ENCODE measurements at places on chromosomes 5 and 9.

DNA sequence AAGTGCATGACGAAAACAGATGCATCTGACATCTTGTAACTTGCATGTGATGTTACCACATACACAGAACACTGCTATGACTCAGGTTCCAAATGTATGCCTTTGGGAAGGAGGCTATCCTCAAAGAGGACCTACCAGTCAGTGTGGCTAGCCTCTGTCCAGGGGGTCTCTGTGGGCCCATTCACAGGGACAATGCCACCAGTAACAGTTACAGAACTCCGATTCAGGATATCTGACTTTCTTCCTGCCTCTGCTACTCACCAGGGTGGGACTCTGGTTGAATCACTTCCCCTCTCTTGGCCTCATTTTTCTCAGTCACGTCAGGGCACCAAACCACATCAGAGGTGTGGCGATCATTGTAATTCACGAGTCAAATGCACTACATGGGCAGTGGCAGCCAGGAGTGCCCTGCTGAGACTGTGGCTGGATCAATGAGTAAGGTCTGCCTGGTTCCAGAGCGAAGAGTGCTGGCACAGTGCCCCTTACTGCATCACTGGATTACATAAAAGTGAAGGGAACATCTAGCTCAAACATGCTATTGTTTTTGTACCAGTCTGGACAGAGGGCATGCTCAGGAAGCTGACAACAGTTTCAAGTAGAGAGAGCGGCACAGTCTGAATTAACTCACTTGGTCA lies 13.2 kb downstream of the ATOX1 start:
- no peak for DNase-seq

DNA sequence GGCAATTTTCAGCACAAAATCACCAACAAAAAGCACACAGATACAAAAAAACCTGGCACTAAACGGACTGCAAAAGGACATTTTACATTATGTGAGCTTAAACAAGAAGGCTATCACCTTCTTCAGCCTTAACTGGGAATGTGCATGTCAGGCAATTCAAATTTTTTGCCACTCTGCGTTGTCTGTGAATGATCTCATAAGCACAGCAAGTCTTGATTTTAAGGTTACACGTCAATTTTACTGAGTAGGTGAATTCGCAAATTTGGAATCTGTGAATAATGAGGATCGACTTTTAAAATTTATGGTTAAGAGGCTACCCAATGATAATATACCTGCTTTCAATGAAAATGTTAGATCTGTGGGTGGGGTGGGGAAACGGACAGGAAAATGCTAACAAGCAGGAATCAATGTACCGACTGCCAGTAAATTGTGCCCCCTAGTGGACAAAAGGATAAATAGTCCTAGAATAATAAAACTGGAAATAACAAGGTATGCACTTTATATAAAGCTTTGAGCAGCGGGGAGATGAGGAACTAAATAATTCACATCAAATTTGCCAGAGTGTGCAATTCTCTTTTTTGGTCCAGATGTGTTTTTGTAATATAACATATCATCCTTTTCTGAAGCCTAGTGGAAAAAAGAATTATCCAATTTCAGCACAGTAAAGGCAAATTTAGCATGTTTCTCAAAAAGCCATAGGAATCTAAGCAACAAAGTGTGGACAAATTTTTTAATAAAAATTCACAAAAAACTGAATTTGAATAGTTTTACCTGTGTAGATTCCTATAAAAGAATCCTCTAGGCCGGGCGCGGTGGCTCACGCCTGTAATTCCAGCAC lies 20.5 kb downstream of the EQTN start:
- no peak for DNase-seq

GRCh38 chr9:133726401-133727276 lies 11.5 kb downstream of the SARDH start:
- DNase-seq = no peak

GRCh38 chr5:91240175-91240574 lies 142.9 kb downstream of the ARRDC3 start:
- no peak for DNase-seq

- DNase-seq = no peak
Measured at GRCh38 chr5:154647761-154648145, 107.4 kb upstream of the LARP1 start.

DNA sequence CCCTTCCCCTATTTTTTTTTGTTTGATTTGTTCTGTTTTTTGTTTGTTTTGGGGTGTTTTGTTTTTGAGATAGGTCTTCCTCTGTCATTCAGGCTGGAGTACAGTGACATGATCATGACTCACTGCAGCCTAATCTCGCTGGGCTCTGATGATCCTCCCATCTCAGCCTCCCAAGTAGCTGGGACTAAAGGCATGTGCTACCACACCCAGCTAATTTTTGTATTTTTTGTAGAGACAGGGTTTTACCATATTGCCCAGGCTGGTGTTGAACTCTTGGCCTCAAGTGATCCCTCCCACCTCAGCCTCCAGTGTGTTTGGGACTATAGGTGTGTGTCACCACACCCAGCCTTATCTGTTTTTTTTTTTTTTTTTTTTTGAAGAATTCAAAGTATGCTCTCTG lies 605.4 kb downstream of the DNAH5 start:
- DNase-seq = no peak

DNA sequence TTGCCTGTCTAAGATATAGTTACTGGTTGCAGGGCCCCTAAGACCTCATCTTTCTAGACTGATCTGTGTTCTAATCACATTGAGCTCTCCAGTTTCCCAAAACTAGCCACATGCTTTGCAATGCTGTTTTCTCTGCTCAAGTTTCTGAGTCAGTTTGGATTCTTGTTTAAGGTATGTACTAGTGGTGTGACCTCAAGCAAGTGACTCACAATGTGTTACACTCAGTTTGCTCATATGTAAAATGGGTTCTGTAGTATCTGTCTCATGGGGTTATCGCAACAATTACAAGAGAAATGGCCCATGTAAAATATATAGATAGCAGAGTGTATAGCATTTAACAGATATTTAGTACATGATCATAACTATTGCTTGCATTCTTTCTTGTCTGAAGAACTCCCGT lies 153.1 kb upstream of the ELL2 start:
- no peak for DNase-seq

DNA sequence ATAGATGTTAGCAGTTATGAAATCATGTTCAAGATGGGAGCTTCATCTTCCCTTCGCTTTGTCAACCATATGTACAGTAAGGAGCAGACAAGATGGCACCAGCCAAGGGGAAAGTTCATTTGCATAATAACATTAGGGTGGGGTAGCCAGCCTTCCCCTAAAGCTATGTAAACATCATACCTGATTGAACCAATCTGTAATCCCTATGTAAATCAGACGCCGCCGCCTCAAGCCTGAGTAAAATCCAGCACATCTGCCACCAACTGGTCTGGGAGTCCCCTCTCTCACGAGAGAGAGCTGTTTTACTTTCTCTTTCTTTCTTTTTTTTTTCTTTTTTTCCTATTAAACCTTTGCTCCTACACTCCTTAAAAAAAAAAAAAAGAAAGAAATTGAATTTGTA lies 30.8 kb upstream of the REEP2 start:
- no peak for DNase-seq

- no peak for DNase-seq
Measured at GRCh38 chr5:78627766-78628165, 20.8 kb downstream of the LHFPL2 start.

GRCh38 chr5:78628270-78628992 lies 20.1 kb downstream of the LHFPL2 start:
- DNase-seq = no peak

Data from activated gamma-delta T cell (primary cell).